ENCODE measurements at places on chromosomes 3 and 15.

GRCh38 chr3:188322135-188322887, 168.4 kb downstream of the LPP start:
- DNase-seq: no peak

- no peak for DNase-seq
These were observed 77.5 kb downstream of the ADCY5 start for GRCh38 chr3:123371426-123371825.

DNA sequence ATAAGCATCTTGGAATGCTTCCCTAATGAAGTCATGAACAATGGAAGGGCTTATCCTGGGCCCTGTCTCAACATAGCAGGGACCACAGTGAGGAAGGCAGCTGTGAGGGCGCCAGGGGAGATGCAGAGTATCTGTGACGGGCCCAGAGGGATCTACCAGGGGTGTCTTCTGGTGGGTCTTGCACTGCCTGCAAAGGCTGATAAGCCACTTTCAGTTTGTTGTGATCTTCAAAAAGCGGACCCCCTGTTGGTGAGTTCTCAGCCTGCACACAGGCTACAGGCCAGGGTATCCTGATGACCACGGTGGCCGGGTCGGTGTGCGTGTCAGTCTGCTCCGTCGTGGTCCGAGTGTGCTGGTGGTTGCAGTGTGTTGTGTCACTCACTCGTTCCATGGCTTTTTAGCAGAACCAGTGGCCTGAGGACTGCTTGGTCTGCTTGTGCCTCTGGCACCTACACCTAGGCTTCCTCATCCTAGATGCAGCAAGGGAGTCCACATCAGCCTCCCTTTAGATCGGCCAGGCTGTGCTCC, 46.8 kb downstream of the CHDH start:
- no peak for DNase-seq

- DNase-seq: no peak
These were observed 142.4 kb upstream of the KCNMB2 start for GRCh38 chr3:178393824-178394223.

GRCh38 chr3:110685630-110686029, 386.0 kb upstream of the NECTIN3 start:
- DNase-seq: no peak

DNA sequence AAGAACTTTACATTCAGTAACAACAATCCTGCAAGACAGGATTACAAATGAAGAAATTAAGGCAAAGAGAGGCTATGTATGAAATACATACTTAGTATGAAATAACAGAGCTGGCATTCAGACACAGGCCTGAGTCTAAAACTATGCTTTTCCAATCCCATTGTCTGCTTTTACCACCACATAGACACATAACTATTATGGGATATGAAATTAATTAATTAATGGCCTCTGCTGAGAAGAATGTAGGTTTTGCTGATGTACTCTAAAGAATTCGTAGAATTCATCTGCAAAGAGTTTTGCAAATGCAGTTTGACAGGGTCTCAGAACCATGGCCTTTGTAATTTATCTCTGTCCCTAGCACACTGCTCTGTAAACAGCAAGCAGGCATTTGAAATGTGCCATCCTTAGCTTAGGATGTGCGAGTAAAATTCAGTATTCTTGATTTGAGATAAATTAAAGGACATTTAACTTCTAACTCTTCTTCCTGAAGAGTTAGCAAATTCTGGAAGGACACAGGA, 54.5 kb upstream of the BOC start:
- DNase-seq: no peak

All from suppressor macrophage treated with lipopolysaccharide for 1 hour (primary cell).